ENCODE measurements at places on chromosomes 3 and 15.
A peak's percentile ranks its signal among the peaks of the same experiment; 100 is the strongest.

GRCh38 chr15:69719527-69720240 lies 267.1 kb downstream of the RPLP1 start:
- no peak overlapping the region for H3K27ac ChIP-seq
- H3K36me3 ChIP-seq = no peaks in the 10 kb centered on the region
- DNase-seq = no peak
- H3K4me1 ChIP-seq = no peaks in the 10 kb centered on the region
- H3K27me3 ChIP-seq = no peaks in the 10 kb centered on the region

DNA sequence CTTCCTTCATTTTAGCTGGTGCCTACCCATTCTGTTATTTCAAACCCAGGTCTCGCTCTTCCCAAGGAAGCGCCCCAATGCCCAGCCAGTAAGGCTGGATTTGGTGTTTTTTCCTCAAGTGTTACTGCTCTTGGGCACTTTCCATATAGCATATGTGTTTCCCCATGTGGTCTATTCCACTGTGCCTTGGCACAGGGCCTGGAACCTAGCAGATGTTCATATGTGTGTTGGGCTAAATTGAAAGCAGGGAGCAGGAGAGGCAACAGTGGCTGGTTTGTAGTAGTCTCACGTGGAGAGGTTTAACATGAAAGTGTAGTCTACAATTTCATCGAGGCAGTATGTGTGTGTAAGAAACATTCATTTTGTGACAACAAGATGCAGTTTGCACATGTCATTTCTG lies 48.2 kb upstream of the TEX264 start:
- H3K36me3 ChIP-seq = peaks cover 5% of the 10 kb centered on the region
- H3K4me1 ChIP-seq = peaks cover 35% of the 10 kb centered on the region
- no peak overlapping the region for H3K4me3 ChIP-seq
- H3K27ac ChIP-seq = no peak overlapping the region
- no peaks in the 10 kb centered on the region for H3K27me3 ChIP-seq
- DNase-seq = no peak

DNA sequence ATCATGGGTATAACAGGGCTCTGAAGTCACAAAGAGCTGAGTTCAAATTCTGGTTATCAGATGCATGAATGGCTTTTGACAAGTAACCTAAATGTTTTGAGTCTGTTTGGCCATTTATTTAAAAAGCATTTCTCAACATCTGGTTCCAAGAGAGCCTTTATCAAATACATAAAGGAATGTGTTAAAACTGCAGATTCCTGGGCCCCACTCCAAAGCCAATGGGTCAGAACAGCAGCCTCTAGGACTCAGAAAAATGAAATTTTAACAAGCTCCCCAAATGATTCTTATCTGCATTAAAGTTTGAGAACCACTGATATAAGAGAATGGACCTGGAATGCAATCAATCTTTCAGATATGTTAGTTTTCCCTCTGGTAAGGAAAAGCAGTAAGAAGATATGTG lies 3.4 kb downstream of the B4GALT4 start:
- peaks cover 21% of the 10 kb centered on the region for H3K4me1 ChIP-seq
- H3K4me3 ChIP-seq = no peak overlapping the region
- peaks cover 21% of the 10 kb centered on the region for H3K36me3 ChIP-seq

- no peaks in the 10 kb centered on the region for H3K4me1 ChIP-seq
- no peak overlapping the region for H3K4me3 ChIP-seq
- DNase-seq = no peak
These were observed 155.5 kb upstream of the TNIK start for GRCh38 chr3:171615686-171616085.

DNA sequence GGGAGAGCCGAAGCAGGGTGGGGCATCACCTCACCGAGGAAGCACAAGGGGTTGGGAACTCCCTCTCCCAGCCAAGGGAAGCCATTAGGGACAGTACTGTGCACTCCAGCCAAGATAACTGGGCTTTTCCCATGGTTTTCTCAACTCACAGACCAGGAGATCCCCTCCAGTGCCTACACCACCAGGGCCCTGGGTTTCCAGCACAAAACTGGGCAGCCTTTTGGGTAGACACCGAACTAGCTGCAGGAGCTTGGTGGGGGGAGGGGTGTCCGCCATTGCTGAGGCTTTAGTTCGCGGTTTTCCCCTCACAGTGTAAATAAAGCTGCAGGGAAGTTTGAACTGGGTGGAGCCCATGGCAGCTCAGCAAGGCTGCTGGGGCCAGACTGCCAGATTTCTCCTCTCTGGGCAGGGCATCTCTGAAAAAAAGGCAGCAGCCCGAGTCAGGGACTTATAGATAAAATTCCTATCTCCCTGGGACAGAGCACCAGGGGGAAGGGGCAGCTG lies 129.6 kb upstream of the LMCD1 start:
- no peak overlapping the region for H3K27ac ChIP-seq
- no peak for DNase-seq
- peaks cover 16% of the 10 kb centered on the region for H3K4me1 ChIP-seq
- H3K4me3 ChIP-seq = no peak overlapping the region
- no peaks in the 10 kb centered on the region for H3K27me3 ChIP-seq

DNA sequence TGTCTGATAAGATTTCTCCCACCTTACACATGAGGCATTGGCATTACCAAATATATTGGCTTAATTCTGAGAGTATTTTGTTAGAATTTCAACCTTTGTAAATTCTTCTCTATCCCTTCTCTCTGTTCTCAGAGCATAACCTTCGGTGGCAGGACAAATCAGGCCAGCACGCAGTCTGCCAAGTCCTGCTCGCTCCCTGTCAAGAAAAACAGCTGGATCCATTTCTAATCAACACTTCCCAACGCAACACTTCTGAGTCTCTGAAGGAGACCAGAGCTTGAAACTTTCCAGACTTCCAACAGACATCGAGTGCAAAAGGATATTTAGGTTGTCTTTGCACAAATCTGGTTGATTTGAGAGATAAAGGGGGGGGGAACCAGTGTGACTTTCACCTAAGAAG lies 125.7 kb downstream of the SV2B start:
- DNase-seq = no peak
- H3K4me1 ChIP-seq = no peaks in the 10 kb centered on the region
- H3K27me3 ChIP-seq = no peaks in the 10 kb centered on the region
- no peak overlapping the region for H3K4me3 ChIP-seq

- H3K27ac ChIP-seq = peak overlapping the region; percentile 17
- H3K4me1 ChIP-seq = no peaks in the 10 kb centered on the region
- peaks cover 59% of the 10 kb centered on the region for H3K36me3 ChIP-seq
- no peak for DNase-seq
- no peak overlapping the region for H3K4me3 ChIP-seq
These were observed 61.0 kb downstream of the TOP2B start for GRCh38 chr3:25603703-25604102.

DNA sequence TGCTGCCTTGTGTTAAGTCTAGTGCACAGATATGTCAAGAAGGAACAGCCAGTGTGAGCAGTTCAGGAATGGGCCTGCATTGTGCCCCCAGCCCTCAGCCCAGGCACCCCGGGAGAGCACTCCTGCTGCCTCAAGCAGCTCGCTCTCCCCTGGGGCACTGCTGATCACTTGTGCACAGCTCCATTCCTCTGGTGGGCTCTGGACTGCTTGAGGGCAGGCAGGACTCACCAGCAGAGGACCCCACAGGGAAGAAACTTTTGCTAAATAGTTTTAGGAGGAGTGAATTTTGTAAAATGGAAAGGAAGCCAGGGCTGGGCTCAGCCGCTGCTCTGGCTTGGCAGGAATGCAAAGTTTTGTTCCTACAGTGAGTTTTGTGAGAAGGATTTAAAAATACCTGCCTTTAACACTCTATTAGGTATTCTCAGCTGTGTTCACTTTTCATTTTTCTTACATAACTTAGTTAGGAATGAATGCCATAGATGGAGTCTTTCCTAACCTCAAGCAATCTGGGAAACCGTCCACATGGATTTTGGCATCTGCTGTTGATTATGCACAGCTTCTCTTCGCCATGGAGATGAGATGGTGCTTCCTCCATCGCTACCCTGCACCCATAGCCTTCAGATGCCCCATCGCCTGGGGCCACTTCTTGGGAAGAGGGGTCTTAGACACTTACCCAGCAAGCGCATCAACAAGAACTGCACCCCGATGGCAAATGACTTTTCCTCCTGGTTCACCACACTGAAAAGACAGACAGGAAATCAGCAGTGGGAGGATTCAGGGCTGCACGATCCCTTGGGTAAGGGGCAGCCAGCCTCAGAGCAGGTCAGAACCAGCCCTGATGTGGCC lies 42.3 kb upstream of the RAB6B start:
- no peak overlapping the region for H3K27ac ChIP-seq
- H3K4me1 ChIP-seq = no peaks in the 10 kb centered on the region
- H3K4me3 ChIP-seq = no peak overlapping the region
- no peaks in the 10 kb centered on the region for H3K27me3 ChIP-seq
- no peaks in the 10 kb centered on the region for H3K36me3 ChIP-seq

- H3K4me1 ChIP-seq = no peaks in the 10 kb centered on the region
- no peak overlapping the region for H3K4me3 ChIP-seq
- H3K27me3 ChIP-seq = no peaks in the 10 kb centered on the region
- DNase-seq = peak; percentile 52
- H3K36me3 ChIP-seq = peaks cover 56% of the 10 kb centered on the region
- H3K27ac ChIP-seq = no peak overlapping the region
These were observed 6.2 kb upstream of the TLR9 start for GRCh38 chr3:52231502-52232278.

- peaks cover 3% of the 10 kb centered on the region for H3K4me1 ChIP-seq
- no peaks in the 10 kb centered on the region for H3K36me3 ChIP-seq
- H3K27me3 ChIP-seq = no peaks in the 10 kb centered on the region
- H3K4me3 ChIP-seq = no peak overlapping the region
- H3K27ac ChIP-seq = no peak overlapping the region
These were observed 47.4 kb downstream of the SHQ1 start for GRCh38 chr3:72800869-72801268.

DNA sequence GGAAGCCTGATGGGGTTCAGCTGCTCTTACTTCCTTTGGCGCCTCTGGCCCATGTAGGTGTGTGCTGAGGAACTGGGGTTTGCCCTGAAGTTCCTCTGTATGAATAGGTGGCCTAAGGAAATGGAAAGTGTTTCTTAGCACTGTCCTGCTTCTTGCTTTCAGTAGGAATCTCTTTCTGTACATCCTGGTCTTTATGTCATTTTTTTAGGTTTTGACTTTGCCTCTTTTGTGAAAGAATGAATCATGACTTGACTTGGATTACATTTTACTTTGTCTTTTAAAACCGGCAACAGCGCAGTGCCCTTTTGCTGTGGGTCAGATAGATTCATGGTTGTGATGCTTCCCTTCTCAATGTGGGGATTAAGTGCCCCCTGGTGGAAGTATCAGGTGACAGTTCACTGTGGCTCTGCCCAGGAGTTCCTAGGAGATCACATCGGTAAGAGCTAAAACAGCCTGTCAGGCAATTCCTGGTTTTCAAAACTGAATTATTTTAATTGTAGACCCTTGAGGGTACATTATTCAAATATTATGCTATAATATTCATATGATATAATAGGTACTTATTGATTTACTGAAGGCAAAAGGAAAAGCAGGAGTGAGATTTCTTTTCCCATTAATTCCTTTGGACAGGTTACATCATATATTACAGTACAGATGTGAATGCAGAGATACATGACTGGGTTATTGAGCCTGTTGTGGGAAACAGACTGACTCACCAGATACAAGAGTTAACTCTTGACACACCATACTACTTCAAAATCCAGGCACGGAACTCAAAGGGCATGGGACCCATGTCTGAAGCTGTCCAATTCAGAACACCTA lies 95.4 kb downstream of the HCN4 start:
- peaks cover 14% of the 10 kb centered on the region for H3K36me3 ChIP-seq
- DNase-seq = no peak
- no peak overlapping the region for H3K4me3 ChIP-seq
- no peak overlapping the region for H3K27ac ChIP-seq
- H3K4me1 ChIP-seq = no peaks in the 10 kb centered on the region
- no peaks in the 10 kb centered on the region for H3K27me3 ChIP-seq

DNA sequence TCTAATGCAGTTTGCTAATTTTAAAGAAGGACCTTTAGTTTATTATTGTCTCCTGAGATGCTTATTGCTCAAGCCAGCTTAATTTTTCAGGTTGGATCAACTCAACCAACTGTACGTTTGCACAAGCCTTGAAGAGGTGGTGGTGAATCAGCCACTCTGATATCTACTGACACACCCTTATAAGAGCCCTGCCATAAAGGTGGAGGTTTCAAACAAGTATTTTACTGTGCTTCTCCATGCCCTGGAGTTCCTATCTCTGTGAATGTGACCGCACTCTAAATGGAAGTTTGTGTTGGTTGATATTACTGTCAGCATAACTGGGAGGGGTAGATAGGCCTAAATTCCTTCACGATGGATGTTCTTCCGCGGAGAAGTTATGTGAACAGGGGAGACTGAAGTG lies 297.3 kb upstream of the UBE2E1 start:
- H3K27ac ChIP-seq = no peak overlapping the region
- no peak overlapping the region for H3K4me3 ChIP-seq
- no peaks in the 10 kb centered on the region for H3K27me3 ChIP-seq

- H3K27ac ChIP-seq = no peak overlapping the region
- H3K4me3 ChIP-seq = no peak overlapping the region
- peaks cover 27% of the 10 kb centered on the region for H3K4me1 ChIP-seq
- DNase-seq = no peak
These were observed 163.4 kb downstream of the KLF13 start for GRCh38 chr15:31489801-31490646.

- no peak overlapping the region for H3K4me3 ChIP-seq
- no peak overlapping the region for H3K27ac ChIP-seq
- H3K36me3 ChIP-seq = no peaks in the 10 kb centered on the region
- H3K27me3 ChIP-seq = no peaks in the 10 kb centered on the region
- no peak for DNase-seq
- peaks cover 15% of the 10 kb centered on the region for H3K4me1 ChIP-seq
These were observed 225.9 kb downstream of the GREM1 start for GRCh38 chr15:32943711-32944110.

DNA sequence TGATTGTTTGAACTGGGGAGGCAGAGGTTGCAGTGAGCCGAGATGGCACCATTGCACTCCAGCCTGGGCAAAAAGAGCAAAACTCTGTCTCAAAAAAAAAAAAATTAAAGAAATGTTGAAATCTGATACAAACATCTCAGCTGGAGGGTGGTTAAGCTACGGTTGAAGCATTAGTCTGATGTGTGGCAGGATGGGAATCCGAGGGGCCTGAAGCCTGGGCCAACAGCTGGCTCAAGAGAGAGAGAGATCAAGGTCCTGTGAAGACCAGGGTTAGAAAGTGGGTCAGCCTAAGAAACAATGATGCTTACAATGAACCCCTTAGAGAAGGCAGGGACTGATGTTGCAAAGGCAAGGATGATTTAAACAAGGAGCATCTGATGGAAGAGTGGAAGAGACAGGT lies 69.8 kb downstream of the CD200R1L start:
- H3K36me3 ChIP-seq = no peaks in the 10 kb centered on the region
- no peaks in the 10 kb centered on the region for H3K27me3 ChIP-seq
- peaks cover 16% of the 10 kb centered on the region for H3K4me1 ChIP-seq
- no peak overlapping the region for H3K4me3 ChIP-seq

- H3K27me3 ChIP-seq = no peaks in the 10 kb centered on the region
- no peak for DNase-seq
- no peak overlapping the region for H3K27ac ChIP-seq
- H3K36me3 ChIP-seq = no peaks in the 10 kb centered on the region
These were observed 18.7 kb upstream of the GK5 start for GRCh38 chr3:142244056-142244455.

GRCh38 chr3:136135039-136135802 lies 60.9 kb downstream of the MSL2 start:
- no peak overlapping the region for H3K27ac ChIP-seq
- no peak overlapping the region for H3K4me3 ChIP-seq
- DNase-seq = no peak
- no peaks in the 10 kb centered on the region for H3K27me3 ChIP-seq
- H3K36me3 ChIP-seq = no peaks in the 10 kb centered on the region
- no peaks in the 10 kb centered on the region for H3K4me1 ChIP-seq

GRCh38 chr3:170350515-170351413 lies 6.8 kb upstream of the SKIL start:
- DNase-seq = no peak
- H3K4me1 ChIP-seq = peaks cover 4% of the 10 kb centered on the region
- H3K27ac ChIP-seq = no peak overlapping the region

- DNase-seq = no peak
- H3K4me1 ChIP-seq = peaks cover 17% of the 10 kb centered on the region
- no peak overlapping the region for H3K27ac ChIP-seq
- peaks cover 4% of the 10 kb centered on the region for H3K27me3 ChIP-seq
- H3K4me3 ChIP-seq = peak overlapping the region; percentile 56
These were observed 499 bp downstream of the ALDH1A2 start for GRCh38 chr15:58064980-58065444.
